ENCODE measurements at places on chromosomes 2 and 18. TPM values are rescaled to one million over a fixed set of nuclear protein-coding genes. Genes with fewer than 3 reads are reported as not detected.

- no peak for DNase-seq
Measured at GRCh38 chr2:231099918-231100317, 24.9 kb downstream of the HTR2B start.

- no peak for DNase-seq
Measured at GRCh38 chr18:8339952-8340351, 269.3 kb upstream of the RAB12 start.

DNA sequence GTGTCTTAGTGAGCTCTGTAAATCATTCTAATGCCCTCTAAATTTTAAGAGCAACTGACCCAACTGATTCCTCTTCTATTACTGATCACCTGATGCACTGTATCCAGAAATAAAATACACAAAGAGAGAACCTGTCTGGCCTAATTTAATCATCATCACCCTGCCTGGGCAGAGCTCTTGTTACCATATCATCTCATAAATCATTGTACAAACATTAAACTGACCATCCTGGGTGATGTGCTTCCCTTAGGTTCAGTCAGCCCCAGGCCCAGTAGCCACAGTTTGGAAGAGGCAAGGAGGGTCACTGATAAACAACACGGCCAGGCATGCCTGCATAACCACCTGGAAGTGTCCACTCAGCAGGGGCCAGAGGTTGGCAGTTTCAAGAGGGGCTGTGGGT, 22.7 kb upstream of the ACMSD start:
- DNase-seq: no peak

GRCh38 chr2:181430406-181431118, 26.6 kb upstream of the ITGA4 start:
- DNase-seq: no peak

GRCh38 chr2:241008711-241009121, 10.3 kb downstream of the SNED1 start:
- DNase-seq: no peak

DNA sequence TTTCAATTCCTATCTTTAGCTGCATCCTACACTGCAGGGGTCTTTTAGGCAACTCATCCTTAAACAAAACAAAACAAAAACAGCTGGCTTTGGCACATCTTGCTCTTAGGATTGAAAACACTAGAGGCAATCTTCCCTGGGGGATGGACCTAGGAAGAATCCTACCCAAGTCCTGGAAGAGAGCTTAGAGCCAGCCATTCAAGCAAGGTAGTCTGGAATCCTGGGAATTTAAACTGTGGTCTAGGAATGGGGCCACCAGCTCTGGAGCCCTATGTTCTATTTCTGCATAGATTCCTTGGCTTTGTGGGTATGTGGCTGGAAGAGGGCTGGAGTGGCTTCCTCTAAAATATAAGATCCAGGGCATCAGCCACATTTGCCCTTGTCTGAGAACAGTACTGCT, 27.7 kb downstream of the MYL1 start:
- no peak for DNase-seq

DNA sequence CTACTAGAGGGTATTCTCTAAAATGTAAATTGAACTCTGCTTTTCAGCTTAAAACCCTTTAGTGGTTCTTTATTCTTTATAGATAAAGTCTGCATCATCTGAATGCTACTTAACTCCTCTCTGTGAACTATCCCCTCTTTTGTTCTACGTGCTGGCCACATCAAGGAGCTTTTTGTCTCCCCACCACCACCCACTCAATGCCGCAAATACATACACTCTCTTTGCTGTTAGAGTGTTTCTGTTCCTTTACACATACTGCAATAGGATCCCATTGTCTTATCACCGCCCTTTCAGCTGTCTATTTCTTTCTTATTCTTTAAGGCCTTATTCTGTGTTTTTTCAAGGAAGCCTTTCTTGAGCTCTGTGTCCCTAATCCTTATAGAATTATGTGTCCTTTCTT, 83.3 kb downstream of the EML4 start:
- DNase-seq: no peak

GRCh38 chr2:28252311-28252710, 140.3 kb upstream of the FOSL2 start:
- DNase-seq: no peak

DNA sequence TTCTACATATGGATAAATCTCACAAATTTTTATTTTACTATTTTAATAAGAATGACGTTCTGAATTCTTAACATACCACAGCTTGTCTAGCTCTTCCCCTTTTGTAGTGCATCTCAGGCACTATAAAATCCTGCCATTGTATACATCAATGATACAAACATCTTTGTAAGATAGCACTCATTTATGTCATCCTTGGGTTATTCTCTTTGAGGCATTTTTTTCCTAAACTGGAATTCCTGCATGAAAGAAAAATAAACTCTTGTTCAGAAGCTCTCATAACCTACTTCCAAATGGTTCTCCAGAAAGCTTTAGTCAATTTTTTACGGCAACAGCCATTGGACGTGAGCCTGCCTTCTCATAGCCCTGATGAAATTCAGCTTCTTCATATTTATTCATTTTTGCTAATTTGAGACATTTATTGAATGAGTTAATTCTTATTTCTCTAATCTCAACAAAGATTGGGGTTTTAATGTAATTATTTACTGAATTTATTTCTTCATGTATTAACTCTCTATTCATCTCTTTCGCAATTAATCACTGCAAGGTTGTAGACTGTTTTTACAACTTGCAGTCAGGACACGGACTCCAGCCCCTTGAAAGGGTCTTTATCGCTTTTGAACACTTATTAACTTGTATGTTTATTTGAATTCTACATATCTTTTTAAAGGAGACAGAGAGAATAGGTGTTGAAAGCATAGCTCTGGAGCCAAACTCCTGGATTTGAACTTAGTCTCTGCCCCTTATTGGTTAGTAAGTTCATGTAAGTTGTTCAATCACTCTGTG, 57.6 kb upstream of the PARD3B start:
- no peak for DNase-seq

DNA sequence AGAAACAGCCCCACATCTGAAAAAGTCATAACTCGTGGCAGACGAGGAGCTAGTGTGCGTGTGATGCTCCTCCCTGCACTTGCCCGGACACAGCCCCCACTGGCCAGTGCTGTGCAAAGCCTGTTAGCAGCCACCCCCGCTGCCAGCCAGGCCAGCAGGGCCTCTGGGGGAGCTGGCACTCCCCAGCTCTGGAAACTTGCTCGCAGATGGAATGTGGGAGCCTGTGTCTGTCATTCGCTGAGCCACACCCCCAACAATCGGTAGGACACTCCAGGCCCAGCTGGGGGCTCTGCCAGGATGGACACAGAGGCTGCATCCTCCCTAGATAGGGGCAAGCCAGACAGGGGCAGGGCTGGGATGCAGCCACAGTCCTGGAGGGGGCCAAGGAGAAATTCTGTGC, 62.4 kb upstream of the ATG16L1 start:
- no peak for DNase-seq

DNA sequence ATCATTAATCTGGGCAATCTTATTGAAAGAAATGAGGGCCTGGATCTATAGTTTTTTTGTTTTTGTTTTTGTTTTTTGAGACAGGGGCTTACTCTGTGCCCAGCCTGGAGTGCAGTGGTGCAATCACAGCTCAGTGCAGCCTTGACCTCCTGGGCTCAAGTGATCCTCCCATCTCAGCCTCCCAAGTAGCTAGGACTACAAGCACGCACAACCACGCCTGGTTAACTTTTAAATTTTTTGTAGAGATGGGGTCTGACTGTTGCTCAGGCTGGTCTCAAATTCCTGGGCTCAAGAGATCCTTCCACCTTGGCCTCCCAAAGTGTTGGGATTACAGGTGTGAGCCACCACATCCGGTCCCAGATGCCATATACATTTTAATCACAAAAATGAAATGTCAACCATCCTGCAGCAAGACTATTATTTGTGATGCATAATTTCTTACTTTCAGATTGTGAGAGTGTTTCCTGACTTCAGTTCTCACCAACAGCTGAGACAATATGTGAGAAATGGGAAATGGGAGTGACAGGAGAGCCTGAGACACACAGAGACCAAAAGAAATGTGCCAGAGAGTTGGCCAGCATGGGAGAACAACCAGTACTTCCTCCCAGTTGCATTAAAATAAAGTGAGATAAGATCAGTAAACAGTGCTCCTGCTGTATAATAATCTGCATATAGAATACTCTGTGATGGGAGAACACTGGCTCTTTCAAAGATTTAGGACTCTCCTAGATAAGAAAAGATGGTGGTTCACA, 87.6 kb downstream of the METTL8 start:
- no peak for DNase-seq

DNA sequence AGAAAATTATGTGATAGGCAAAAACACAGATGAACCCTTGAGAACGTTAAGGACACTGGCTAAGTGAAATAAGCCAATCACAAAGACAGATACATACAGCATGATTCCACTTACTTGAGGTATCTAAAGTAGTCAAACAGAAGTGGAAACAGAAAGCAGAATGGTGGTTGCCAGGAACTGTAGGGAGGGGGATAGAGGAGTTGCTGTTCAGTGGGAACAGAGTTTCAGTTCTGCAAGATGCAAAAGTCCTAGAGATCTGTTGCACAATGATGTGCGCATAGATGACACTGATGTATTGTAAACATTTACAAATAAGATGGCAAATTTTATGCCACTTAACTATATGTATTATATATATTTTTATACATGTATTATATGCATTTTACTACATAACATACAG, 59.7 kb downstream of the POLE4 start:
- no peak for DNase-seq

- DNase-seq: no peak
Measured at GRCh38 chr2:232211743-232212686, 166.5 kb upstream of the ALPP start.

GRCh38 chr2:157938556-157938955, 62.4 kb upstream of the ACVR1 start:
- DNase-seq: no peak

DNA sequence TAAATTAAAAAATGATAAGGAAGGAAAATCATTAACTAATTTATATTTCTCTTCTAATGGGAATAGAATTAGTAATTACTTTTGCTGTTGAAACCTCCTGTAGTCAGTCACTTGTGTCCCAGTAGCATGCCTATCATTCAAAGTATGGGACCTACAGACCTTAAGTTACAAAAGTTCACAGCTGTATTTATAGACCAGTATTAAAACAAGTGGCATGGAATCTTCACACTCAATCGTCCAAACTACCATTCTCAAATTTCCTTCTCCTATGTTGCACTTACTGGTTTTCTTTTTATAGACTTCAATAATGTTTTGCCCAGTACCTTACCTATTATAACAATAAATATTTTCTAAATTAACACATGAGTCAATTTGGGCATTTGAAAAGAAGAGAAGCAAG, 639.9 kb downstream of the ERBB4 start:
- no peak for DNase-seq

GRCh38 chr2:68436270-68436669, 30.8 kb downstream of the FBXO48 start:
- DNase-seq: no peak

DNA sequence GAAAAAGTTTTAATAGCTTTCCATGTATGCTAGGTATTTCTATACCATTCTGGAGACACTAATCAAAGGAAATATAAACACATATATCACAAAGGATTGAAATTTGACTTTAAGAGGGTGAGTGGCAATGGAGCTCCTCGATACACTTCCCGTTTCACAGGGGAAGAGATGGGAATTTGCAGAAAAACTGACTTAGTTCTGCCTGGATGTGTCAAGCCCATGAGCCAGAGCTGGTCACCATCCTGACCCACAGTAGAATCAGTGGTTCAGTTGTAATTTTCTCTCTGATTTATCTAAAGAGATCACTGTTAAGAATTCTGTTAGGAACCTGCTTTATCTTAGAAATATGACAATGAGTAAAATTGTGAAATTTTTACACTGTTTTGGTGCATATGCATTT, 34.2 kb downstream of the PLCL1 start:
- DNase-seq: no peak

GRCh38 chr2:68716604-68717304, 17.9 kb upstream of the ARHGAP25 start:
- DNase-seq: no peak

DNA sequence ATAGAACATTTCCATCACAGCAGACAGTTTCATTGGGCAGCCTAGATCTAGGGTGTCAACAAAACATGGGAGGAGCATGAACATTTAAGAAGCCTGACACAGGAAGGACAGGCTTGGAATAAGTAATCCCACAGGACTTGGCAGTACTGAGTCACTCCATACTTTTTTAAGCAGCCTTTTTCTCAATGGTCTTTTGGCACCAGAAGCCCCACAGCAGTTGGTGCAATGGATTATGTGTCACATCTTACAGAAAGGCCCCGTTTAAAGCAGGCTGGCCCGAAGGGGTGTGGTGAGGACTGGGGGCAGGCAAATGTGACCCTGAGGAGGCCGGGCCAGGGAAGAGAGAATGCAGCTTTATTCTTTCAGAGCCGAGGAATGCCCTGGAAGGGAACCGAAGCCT, 26.6 kb downstream of the SPTBN1 start:
- DNase-seq: no peak

DNA sequence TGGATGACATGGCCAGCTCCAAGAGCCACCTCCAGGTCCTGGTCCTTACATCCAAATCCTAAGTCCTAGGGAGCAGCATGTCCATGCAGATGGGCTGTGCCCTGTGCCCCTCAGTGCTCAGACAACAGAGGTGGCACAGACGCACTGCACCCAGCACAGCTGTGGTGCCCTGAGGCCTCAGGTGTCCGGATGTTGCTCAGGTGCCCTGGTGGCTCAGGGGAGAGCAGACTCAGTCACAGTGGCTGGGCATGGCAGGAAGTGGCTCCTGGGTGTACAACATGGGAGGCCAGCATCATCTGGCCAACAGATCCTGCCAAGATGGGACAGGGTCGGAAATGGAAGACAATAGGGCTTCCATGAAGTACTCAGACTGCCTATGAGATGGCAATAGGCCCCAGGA, 50.1 kb downstream of the TIMM21 start:
- DNase-seq: no peak

PNPT1 gene
- total RNA-seq: 34.2 TPM

POTEJ gene
- not detected for total RNA-seq

EFEMP1 gene
- total RNA-seq: not detected

DYNAP gene
- not detected for total RNA-seq

PARD3B gene
- total RNA-seq: 0.55 TPM

DES gene
- total RNA-seq: not detected

KYNU gene
- 0.14 TPM for total RNA-seq

MTCL1 gene
- 0.43 TPM for total RNA-seq

DYSF gene
- 6.3 TPM for total RNA-seq

MEP1B gene
- not detected for total RNA-seq
